ENCODE measurements at places on chromosomes 2 and 18. TPM values are rescaled to one million over a fixed set of nuclear protein-coding genes. Genes with fewer than 3 reads are reported as not detected.

The DNAJB2 gene
- 70.3 TPM for total RNA-seq

- DNase-seq = no peak
Observed at GRCh38 chr2:240429872-240430491, 5.5 kb upstream of the GPC1 start.

DNA sequence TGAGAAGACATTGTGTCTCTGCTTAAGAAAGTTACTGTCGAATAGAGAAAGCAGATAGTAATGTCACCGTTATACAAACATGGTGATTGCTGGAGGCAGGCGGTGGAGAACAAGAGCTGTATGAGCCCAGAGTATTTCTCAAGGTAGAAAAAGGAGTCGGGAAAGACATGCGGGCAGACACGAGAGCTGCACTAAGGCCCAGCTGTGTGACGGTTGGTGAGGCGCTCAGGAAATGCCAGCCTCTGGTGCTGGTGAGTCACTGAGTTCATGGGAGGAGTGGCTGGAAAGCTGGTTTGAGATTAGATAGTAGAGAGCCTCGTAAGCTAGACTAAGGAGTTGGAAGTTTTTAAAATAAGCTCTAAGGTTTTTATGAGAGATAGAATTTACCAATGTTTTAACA is 390.9 kb upstream of the TRIB2 start:
- no peak for DNase-seq

- DNase-seq = no peak
Observed at GRCh38 chr18:55343396-55344073, 244.5 kb downstream of the TCF4 start.

The CTLA4 gene
- total RNA-seq = 0.78 TPM

The C2orf81 gene
- total RNA-seq = 3.2 TPM

The NCK2 gene
- 43.0 TPM for total RNA-seq

The NFU1 gene
- 23.6 TPM for total RNA-seq

The IL1F10 gene
- total RNA-seq = not detected

DNA sequence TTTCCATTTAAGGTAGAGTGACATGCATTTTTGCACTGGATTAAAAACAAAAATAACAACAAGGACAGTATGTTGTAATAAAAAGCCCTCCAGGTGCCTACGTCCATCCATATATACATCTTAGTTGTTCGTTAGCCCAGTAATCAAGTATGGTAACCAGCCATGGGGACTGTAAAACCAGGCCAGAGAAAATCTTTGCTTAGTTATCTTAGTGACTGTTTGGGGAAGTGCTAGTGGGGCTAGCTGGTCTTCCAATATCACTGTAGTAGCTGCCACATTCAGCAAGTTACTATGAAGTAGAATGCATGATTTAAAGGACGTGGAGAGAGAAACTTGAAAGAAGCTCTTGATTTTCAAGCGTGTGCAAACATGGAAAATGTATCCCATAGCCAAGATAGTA is 95.9 kb upstream of the STON1 start:
- no peak for DNase-seq

GRCh38 chr18:74774486-74774885 is 176.8 kb downstream of the ZNF407 start:
- no peak for DNase-seq

GRCh38 chr2:46361920-46362666 is 64.9 kb downstream of the EPAS1 start:
- no peak for DNase-seq

- no peak for DNase-seq
Observed at GRCh38 chr2:132953771-132954170, 283.8 kb upstream of the LYPD1 start.

GRCh38 chr2:71460056-71460455 is 6.7 kb downstream of the DYSF start:
- no peak for DNase-seq

DNA sequence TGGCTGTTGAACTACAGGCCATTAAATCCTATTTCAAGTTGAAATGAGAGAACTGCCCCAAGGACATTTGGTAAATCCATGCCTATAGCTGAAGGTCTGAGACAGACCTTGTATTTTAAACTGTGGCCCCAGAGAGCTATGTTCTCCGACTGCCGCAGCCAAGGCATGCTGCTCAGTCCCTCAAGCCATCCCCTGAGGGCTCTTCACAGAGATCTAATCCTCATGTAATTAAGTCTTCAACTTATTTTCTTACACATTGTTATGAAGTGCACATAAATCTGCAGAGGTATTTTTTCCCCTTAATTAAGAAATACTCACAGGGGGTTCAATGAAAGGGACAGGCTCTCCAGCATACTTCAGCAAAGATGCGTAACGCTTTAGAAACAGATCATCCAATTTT is 50.6 kb downstream of the ABCG8 start:
- no peak for DNase-seq

The IGFBP5 gene
- total RNA-seq = not detected

The ELP2 gene
- total RNA-seq = 129 TPM

The CLASP1 gene
- 127 TPM for total RNA-seq

DNA sequence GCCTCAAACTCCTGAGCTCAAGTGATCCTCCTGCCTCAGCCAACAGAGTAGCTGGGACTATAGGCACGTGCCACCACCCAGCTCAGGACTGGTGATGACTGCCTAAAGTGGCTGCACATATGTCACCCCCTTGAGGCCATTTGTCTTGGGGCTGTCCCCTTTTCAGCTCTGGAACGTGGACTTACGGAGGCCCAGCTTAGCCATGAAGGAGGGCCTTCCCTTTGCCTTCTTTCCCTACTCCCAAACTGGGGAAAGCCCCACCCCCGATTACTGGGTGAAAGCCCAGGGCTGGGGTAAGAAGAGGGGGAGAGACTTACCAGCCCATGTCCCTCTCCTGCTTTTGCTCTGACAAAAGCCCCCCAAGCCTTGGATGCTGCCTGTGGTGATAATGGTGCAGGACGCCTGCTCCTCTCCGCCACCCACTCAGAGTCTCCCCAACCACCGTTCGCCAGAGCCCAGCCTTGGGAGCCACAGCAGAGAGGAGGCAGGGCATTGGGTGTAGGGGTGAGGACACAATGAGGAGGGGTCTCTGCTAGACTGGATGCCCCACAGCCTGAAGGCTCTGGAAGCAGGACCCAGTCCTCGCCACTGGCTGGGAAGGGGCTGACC is 2.5 kb upstream of the DUSP2 start:
- DNase-seq = peak; percentile 14

The CDKL4 gene
- not detected for total RNA-seq

- DNase-seq = no peak
Observed at GRCh38 chr2:101748000-101748399, 50.5 kb downstream of the MAP4K4 start.

DNA sequence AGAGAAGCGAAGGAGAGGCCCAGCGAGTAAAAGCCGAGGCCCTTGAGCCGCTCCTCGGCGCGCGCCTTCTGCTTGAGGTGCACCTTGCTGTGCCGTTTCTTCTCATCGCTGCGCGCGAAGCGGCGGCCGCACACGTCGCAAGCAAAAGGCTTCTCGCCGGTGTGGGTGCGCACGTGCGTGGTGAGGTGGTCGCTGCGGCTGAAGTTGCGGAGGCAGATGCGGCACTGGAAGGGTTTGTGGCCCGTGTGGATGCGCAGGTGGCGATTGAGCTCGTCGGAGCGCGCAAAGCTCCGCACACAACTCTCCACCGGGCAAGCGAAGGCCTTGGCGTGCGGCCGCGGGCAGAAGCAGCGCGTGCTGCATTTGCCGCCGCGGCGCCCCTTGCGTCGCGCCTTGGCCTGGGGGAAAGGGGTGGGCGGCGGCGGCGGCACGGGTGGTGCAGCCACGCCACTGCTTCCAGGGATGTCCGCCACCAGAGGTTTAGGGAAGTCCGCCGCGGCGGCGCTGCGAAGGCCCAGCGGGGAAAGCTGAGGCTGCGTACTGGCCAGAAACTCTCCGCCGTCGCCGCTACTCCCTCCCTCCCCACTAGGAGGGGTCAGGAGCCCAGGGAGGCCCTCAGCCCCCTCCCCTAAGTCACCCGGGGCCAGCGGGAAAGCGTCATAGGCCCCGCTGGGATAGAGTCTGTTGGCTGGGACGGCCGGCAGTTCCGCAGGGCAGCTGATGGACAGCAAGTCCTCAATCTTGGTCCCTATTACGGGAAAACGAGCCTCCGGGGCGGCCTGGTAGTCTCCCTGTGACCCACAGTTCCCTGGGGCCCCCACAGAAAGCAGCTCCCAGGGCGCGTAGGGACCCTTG is 1.7 kb downstream of the EGR4 start:
- DNase-seq = no peak

DNA sequence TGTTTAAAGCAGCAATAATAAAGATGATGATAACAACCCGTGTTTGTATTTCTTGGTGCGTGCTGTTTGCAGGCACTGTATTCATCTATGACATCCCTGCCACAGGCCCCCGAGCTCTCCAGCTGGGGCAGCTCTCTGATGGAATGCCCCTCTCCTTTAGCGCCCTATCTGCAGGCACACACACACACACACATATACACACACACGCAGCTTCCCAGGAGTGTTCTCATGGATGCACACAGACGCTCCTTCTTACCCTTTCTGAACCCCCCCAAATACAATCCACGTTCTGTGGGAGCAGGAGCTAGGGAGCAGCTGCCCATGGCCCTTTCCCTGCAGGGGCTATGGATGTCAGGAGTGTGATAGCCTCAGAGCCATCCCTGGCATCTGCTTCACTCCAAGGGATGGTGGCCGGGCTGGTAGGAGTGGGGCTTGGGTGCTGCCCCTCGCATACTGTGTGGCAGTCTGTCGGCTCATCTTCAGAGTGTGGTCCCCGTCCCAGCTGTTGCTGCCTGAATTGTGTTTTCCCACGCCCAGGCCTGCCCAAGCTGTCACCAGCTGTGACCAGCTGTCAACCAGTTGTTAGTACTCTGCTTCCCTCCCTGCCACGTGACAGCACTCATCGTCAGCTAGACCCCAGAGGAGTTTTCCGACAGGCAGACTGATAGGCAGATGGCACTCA is 50.8 kb upstream of the MYCN start:
- no peak for DNase-seq

GRCh38 chr2:203835892-203836800 is 31.4 kb upstream of the CTLA4 start:
- no peak for DNase-seq

The SEMA4F gene
- 7.3 TPM for total RNA-seq

GRCh38 chr2:148110184-148110583 is 89.3 kb downstream of the MBD5 start:
- no peak for DNase-seq

GRCh38 chr18:44876024-44876423 is 195.3 kb downstream of the SETBP1 start:
- no peak for DNase-seq

GRCh38 chr2:71610671-71611070 is 157.3 kb downstream of the DYSF start:
- no peak for DNase-seq

GRCh38 chr2:200702646-200703118 is 109.0 kb upstream of the BZW1 start:
- no peak for DNase-seq

DNA sequence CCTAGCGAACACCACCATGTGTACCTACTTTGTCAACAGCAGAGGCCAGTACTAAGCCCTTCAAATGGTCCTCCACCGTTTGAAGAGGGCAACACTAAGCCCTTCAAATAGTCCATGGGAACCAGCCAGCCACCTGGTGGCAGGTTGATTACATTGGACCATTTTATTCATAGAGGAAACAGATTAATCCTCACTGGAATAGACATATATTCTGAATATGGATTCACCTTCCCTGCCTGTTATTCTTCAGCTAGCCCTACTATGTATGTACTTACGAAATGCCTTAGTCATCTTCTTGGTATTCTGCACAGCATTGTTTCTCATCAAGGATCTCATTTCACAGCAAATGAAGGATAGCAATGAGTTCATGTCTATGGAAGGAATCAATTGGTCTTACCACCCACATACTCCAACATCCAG is 10.0 kb upstream of the ZNF396 start:
- DNase-seq = peak; percentile 29

GRCh38 chr2:27448381-27448780 is 6.2 kb downstream of the KRTCAP3 start:
- DNase-seq = no peak

The SULT1C2 gene
- total RNA-seq = not detected

GRCh38 chr18:70019136-70019535 is 71.5 kb upstream of the CD226 start:
- no peak for DNase-seq

- DNase-seq = no peak
Observed at GRCh38 chr18:25648716-25649260, 296.8 kb upstream of the ZNF521 start.

DNA sequence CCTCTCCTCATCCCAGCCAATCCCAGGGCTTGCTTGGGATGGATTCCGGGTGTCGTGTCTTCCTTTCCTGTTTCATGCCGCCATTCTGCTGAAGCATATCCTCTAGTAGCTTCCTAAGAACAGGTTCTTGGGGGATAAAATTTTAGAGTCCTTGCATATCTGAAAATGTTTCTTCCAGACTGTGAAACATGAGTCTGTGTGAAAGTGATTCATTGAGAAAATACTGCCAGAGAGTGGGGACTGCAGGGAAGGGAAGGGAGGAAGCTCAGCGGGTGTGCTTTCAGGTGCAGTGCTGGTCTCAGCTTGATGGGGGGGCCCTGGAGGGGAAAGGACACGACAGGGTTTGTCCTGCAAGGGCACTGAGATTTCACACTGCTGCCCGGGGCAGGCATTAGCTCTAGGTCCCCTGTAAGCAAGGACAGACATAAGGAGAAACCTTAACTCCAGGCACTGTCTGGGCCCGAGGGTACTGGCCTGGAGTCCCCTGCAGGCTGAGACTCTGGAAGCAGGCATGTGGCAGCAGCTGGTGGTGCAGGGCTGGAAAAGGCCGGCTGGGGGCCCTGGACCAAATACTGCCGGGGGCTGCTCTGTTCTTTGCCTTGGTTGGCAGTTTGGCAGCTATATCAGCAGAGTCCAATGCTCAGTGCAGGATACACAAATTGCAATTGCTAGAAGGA is 97.6 kb upstream of the HS6ST1 start:
- DNase-seq = no peak

- peak; percentile 76 for DNase-seq
Observed at GRCh38 chr2:198127627-198128026, 323.2 kb downstream of the PLCL1 start.

GRCh38 chr2:124180635-124181034 is 155.5 kb downstream of the CNTNAP5 start:
- DNase-seq = no peak

DNA sequence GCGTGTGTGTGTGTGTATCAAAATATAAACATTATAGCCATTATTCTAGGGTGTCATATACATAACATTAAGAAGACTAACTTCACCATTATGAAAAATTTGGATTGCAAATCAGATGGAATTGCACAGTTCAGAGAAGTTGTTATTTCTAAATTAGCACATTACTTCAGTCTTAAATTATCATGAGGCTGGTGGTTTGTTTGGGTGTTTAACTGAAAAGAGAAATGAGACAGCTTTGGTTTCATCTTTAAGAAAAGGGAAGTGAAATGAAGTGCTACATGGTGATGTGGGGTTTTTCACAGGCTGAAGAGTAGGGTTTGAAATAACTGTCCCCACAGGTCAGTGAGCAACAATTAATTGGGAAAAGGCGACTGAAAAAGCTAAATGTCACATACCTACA is 161.2 kb upstream of the XIRP2 start:
- no peak for DNase-seq

DNA sequence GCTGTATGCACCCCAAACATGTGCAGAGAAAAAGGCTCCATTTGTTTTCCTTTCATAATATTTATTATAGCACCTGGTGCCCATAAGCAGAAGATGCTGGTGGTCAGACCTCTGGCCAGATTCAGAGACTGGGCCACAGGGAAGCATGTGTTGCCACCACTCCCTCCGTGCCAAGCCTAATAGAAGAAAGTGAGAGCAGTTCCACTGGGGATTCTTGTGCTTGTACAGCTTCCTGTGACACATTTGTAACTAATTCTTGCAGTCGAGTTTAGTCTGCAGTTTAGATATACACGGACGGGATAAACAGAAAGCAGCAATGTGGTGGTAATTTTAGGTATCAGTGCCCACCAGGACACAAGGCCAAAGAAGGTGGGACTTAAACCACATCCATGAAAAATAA is 135.4 kb upstream of the PIEZO2 start:
- DNase-seq = no peak

All from natural killer cell (primary cell).